Esophagus squamous epithelium (tissue), 5 donors: ENCODE measurements at places on chromosomes 12 and 14.

DNA sequence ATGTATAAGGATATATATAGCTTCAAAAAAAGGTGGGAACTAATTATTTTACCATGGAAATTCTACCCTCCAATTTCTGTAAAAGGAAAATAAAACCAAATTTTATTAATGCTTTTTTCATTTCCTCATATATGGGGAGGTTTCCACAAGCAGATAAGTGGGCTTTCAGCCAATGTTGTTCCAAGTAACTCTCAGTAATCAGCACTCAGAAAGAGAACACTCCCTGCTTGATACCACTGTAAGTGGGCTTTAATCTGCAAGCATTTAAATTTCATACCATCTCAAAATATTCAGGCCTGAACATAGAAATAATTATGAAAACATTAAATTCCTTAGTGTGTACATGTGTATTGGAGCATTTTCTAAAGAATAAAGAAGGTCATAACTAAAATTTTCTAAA, 827.6 kb downstream of the C12orf50 start:
- no peak for DNase-seq

DNA sequence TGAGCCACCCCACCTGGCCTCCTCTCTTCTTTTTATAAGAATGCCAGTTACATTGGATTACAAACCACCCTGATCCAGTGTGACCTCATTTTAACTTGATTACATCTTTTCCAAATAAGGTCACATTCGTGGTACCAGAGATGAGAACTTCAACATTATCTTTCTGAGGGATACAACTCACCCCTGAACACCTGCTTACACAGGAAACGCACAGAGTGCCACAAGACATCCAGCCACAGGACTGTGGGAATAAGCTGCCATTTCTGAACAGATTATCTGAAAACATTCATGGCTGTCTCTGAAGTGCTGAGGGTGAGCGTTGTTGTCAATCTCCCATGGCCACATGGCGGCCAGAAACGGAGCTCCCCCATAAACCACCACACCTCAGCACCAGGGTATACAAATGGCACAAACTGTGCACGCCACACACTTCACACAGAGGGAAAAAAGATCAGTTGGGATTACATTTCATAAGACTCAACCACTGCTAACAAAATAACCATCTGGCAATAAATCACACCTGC, 23.7 kb downstream of the FOXN3 start:
- DNase-seq = no peak

GRCh38 chr12:103715494-103715893, 125.5 kb downstream of the NT5DC3 start:
- no peak for DNase-seq

DNA sequence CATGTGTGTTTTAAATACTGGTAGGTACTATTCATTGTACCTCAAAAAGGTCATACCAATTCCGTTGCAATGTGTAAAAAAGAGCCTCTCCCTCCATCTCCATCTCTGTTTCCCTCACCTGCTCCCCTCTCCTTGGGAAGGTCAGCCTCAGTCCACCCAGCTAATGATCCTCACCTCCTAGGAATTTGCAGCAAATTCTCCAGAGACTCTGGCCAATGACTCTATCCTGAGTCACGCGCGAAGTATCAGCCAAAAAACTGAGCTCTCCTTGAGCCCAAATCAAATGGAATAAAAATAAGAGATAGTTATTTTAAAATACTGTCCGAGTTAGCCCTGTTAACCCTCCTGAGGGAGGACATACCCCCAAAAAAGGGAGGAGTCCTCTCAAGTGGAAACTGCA, 148.4 kb downstream of the DPF3 start:
- no peak for DNase-seq

DNA sequence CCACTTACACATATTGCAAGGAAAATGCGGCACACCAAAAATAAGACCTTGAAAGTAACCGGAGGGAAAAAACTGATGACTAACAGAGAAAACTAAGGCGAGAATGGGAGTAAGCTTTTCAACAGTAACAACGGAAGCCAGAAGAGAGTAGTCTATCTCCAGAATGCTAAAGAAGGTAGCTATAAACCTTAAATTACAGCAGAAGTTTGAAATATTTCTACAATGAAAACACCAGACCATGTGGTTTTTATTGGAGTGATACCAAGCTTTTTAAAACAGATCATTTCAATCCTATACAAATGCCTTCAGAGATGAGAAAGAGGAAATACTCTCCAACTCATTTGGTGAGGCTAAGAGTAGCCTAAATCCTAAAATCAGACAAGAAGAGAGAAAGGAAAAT, 209.5 kb downstream of the ANO6 start:
- no peak for DNase-seq

- no peak for DNase-seq
Observed at GRCh38 chr12:94790370-94790769, 140.0 kb upstream of the TMCC3 start.

- DNase-seq = no peak
Observed at GRCh38 chr12:58656254-58657009, 263.9 kb downstream of the LRIG3 start.

DNA sequence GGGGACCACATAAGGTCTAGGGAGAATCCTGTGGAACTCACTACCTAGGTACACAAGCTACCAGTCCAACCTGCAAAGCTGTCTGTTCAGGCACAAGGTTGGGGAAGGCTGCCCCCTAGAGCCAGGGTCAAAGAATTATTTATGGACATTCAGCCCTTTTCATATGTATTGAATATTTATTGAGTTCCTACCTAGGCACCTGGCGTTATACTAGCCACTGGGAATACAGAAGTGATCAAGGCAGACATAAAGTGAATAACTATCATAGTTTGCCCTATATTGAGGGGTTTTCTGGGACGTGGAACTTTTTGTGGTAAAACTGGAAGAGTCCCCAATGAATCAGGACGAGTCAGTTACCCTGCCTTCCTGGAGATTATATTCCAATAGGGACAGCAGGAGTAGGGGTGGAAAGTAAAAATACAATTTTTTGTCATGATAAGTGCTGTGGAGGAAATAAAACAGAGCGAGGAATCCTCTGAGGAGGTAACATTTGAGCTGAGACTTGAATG, 5.8 kb upstream of the SLC48A1 start:
- DNase-seq = no peak

DNA sequence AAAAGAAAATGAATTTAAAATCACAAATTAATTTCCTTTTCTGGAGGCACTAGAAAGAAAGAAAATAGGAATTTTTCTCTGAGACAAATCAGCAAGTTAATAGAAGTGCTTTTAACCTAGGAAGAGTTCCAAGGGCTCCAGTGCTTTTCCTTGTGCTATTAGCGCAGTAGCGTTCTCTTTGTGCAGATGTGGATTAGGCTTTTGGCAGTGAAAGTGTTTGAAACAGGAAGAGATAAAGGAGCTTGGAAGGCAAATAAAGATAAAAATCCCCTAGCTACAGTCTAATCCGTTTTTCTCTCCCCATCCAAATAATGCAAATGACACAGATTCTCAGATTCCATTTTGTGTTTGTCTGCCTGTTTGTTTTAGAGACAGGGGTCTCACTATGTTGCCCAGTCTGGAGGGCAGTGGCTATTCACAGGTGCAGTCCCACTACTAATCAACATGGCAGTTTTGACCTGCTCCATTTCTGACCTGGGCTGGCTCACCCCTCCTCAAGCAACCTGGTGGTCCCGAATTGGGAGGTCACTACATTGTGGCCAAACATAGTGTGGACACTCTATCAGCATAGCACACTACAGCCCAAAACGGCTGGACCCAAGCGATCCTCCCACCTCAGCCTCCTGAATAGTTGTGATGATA, 166.1 kb downstream of the PAWR start:
- no peak for DNase-seq

GRCh38 chr12:115102450-115102849, 418.5 kb upstream of the TBX3 start:
- DNase-seq = no peak

DNA sequence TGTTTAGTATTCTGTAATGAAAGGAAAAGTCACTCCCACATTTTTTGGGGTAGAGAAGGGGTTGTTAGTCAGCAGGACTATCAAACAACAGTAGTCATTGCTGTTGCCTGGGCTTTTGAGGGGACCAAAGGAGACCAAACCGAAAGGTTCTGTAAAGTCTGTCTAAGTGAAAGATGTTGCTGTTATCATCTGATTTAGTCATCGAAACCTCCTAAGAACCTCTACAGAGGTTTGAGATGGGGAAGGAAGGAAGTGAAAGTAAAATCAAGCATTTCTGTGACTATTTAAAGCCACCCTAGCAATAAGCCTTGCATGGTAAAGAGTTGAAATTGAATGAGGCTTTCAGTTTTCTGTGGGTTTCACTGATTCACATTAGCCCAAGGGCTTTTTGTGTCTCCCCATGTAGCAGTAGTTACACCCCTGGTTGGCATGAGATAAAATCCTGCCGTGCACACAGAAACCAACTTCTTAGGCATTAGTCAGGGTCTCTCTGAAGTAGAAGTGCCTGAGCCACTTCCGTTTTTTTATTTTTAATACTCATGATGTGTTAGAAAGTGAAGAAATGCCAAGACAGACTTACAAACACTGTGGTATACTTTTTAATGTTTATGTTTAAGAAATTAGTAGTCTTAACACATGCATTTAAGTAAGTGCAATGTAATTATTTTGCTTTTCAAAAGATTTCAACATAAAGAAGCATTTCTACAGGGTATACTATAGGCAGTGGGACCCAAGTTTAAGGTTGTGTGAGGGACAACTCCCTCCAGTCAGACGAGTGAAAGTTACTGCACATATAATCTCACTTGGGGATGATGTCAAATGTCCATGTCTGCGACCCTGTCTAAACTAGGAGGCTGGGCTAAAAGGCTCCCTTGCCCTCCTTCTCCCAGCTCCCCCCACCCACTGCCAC, 50.4 kb downstream of the DYRK2 start:
- DNase-seq = no peak

GRCh38 chr14:40436551-40436950, 1004.3 kb upstream of the FBXO33 start:
- no peak for DNase-seq

- no peak for DNase-seq
Observed at GRCh38 chr14:33567731-33568130, 383.1 kb downstream of the EGLN3 start.

- no peak for DNase-seq
Observed at GRCh38 chr12:19223018-19223417, 93.5 kb downstream of the PLEKHA5 start.

GRCh38 chr14:94770815-94771157, 873 bp upstream of the GSC start:
- no peak for DNase-seq

GRCh38 chr12:96208801-96209549, 14.8 kb downstream of the ELK3 start:
- no peak for DNase-seq

- no peak for DNase-seq
Observed at GRCh38 chr12:55612646-55613045, 24.0 kb upstream of the OR10P1 start.

GRCh38 chr14:74518221-74518620, 24.7 kb downstream of the ISCA2 start:
- no peak for DNase-seq

- no peak for DNase-seq
Observed at GRCh38 chr14:99424306-99424877, 56.3 kb downstream of the SETD3 start.

DNA sequence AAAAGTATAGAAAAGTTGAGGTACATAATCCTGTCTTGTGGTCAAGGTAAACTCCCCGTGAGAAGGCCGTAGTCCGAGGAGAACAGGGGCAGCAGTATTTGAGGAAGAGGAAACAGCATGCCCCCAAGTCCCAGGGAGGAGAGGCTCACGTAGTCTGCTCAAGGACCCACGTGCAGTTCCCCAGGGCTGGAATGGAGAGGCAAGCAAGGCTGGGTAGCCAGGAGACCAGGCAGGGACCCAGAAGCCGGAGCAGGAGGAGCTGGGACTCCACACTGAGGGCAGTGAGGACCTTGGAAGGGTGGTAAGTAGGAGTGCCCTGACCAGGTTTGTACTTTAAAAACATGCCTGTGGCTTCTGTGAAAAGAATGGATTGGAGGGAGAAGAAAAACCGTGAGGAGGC, 100.0 kb downstream of the EGLN3 start:
- no peak for DNase-seq

- no peak for DNase-seq
Observed at GRCh38 chr12:2402073-2402579, 349.3 kb downstream of the CACNA1C start.

DNA sequence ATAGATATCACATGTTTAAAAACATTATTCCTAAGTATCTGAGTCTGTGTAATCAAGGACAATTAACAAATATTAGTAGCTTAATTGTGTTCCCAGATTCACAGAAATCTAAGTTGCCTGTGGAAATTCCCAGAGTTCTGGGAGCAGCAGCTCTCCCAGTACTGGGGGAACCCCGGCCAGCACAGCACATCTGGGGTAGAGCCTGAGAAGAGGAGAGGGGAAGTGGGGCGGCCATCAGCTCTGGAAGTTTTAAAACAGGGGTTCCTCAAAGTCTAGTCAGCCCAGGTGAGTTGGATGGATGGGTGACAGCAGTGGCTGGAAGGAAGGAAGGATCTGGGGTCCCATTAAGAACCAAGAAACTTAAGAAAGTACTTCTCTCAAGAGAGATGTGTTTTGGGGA, 24.6 kb downstream of the PRICKLE1 start:
- no peak for DNase-seq

DNA sequence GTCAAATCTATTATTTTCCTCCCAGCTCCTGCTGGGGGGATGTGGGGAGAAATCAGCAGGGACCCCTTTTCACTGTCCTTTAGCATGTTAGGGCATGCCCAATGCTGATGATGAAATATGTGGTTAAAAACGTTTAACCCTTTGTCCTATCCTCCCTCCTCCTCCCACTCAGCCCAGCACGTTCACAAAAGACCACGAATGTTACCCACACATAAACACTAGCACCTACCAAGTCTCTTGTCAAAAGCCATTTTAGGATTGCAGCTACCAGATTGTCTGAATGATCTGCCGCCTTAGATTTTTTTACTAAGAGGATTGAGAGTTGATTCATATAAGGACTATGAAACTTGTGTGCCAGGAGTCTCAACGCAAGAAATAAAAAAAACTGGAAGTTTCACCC, 70.4 kb downstream of the TBK1 start:
- no peak for DNase-seq

- no peak for DNase-seq
Observed at GRCh38 chr12:104049903-104050356, at the start of gene GLT8D2. Gene GLT8D2 (minus strand): TSS chr12:104050187. CDS start chr12:104019648, 30,539 bp downstream.

DNA sequence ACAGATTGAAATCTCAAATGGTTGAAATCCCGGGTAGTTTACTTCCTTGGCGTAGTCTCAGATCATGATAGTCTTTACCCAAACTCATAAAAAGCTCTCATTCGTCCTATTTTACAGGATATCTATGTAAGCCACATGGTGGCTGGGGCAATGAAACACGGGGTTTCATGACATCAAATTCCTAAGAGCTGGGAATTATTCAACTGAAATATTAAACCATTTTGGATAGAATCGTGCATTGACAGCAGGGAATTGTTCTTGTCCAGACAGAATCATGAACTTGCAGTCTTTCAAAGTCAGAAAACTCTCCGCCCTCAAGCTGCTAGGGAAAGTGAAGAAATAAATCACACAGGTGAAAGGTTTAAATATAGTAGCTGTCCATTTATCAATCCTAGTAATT, 33.2 kb upstream of the PRKAB1 start:
- DNase-seq = no peak

GRCh38 chr14:104112609-104113571, 25.5 kb upstream of the KIF26A start:
- DNase-seq = no peak
